ELR (cell line): ENCODE measurements at places on chromosomes 6 and 20.

GRCh38 chr20:39116020-39116419 is 153.9 kb downstream of the DHX35 start:
- no peak for DNase-seq

- no peak for DNase-seq
Measured at GRCh38 chr6:126716032-126716431, 376.1 kb downstream of the CENPW start.

GRCh38 chr6:88263591-88263990 is 97.4 kb upstream of the CNR1 start:
- no peak for DNase-seq

DNA sequence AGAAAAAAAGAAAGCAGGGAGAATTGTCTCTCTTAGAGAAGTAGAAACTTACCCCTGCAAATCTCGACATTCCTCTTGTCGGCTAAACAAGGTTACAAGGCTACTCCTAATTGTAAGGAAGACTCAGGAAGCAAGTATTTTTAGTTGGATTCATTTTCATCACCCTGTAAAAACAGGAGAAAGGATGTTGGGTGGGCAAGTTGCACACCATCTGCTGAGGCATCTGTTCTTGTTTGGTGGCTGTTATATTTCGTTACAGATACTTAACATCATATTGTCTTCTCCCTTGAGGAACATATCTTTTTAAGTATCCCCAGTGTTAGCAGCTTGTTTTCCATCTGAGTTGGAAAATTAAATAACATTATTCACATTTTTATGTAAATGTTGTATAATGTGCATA is 187.5 kb downstream of the PLCB4 start:
- DNase-seq: no peak

DNA sequence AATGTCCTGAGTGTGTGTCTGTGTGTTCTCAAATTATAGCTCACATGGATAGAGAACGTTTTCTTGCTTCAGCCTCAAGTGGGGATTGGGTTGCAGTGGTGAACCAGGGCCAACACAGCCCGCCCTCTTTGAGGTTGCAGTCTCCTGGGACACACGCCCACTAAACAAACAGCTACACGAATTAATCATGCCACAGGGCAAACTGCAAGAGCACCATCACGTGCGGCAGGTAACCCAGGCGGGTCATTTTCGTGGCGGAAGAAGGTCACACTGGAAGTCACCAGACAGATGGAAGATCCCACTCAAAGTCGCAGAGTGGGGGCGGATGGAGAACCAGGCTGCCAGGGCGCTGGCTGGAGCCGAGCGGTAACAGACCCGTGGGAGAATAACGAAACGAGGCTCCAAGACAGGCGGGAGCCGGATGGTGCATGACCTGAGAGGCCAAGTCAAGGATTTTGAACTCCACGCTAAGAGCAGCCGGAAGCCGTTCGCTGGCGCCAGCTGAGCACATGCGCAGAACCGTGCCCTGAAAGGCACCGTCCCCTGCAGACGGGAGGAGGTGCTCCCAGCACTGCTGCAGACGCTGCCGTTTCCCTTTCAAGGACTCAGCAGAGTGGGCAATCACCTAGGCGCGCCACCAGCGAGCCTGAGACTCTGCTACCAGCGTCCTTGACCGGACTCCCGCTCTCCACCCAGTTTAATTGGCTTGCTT is 10.7 kb downstream of the DLL1 start:
- peak; percentile 26 for DNase-seq

DNA sequence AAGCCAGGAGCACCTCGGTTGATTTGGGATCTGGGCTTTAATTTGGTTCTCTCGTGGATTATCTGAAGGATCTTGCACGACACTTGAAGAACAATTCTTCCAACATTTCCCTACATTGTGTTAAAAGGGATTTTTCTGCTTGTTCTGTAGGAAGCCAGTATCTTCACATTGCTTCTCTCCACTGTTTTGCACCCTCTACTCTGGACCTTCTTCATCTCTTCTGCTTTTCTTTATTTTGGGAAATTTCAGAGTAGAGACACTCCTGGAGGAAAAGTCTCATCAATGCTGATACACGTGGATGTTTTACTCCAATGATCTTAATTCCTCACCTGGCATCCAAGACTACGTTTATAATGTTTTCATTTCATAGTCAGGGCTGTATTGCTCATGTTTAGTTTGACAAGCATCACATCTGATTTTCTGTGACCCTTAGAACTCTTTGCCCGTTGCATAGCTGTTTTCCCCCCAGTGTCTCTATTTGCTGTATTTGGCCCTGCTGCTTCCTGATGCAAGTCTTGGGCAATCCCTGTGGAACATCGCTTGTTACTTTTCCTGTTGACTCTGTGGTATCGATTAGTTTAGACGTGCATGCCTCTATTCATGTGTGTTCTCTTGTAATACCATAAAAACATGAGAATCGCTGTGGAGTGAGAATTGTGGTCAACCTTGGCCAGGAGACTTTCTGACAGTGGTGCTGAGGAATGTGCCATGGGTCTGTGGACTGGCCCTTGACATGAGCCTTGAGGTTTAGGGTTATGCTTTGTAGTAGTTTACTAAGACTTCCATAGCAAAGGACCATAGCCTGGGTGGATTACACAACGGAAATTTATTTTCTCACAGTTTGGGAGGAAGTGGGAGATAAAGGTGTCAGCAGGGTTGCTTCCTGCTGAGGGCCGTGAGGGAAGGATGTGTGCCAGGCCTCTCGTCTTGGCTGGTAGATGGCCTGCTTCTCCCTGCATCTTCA is 12.5 kb downstream of the PLCB1 start:
- DNase-seq: peak; percentile 85
